RWPE2 (cell line): ENCODE measurements at places on chromosomes 13 and 19.

GRCh38 chr19:29942404-29943261 is 594 bp downstream of the URI1 start:
- no peak for DNase-seq

GRCh38 chr19:49677231-49677900 is at the start of gene PRMT1:
Gene PRMT1 (plus strand): TSS chr19:49677271. CDS start chr19:49677281, 10 bp downstream.
- peak; percentile 42 for DNase-seq

DNA sequence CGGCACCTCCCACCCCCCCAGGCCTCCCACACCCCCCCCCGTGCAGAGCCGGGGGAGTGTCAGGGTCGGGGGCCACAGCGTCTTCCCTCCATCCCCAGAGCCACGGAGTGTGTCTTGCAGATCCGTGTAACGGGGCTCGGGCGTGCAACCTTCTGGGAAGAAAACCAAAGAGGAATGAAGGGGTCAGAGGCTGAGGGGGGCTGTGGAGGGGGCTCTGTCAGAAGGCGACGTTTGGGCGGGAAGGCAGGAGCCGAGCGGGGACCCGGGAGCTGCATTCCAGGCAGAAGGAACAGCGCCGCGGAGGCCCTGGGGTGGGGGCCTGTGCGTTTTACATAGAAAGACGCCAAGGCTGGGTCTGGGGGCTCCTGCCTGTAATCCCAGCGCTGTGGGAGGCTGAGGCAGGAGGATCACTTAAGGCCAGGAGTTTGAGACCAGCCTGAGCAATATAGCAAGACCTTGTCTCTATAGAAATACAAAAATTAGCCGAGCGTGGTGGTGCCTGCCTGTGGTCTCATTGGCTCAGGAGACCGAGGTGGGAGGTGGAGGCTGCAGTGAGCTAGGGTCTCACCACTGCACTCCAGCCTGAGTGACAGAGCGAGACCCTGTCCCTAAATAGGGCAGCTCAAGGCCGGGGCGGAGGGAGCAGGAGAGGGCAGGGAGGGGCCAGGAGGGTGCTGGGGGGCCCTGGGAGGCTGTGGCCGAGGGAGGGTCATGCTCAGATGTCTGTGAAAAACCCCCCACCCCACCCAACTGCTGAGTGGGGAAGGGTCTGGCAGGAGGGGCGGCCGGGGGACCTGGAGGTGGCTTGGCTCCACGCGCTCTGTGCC is 27.8 kb downstream of the ARID3A start:
- DNase-seq = no peak

DNA sequence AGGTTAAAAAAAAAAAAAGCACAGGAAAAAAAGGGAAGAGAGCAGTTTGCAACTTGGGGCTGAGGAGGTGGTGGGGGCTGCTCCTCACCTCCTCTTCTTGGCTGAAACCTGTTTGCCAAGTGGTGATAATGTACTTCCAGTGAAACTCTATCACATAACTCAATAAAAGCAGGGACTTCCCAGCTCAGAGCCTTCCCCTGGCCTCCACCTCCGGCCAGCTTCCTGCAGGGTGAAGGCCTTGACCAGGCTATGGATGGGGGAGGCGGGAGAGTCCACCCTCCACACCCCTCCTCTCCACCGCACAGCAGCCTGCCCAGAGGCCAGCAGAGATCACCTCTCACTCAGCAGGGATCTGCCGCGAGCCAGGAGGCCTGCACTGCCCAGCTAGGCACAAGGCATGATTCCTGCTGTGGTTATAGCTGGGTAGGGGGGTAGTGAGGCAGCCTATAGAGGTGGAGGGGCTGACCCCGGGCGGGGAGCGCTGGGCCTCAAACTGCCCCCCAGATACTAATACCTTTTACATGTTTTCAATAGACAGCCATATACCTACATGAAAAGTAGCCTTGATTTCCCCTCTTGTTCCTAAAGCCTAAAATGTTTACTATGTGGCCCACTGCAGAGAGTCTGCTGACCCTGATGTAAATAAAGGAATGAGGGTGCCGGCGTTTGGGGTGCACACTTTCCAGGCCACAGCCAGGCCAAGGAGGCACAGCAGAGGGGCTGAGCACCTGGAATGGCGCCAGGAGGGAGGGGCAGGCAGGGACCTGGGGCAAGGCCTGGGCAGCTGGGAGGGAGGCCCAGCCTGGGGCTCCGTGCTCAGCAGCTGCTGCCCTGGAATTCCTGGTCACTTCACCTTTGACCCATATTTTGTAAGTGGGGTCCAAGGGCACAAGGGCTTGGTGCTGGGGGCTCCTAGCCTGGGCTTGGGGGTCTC is 10.3 kb downstream of the ZNF787 start:
- DNase-seq = no peak

DNA sequence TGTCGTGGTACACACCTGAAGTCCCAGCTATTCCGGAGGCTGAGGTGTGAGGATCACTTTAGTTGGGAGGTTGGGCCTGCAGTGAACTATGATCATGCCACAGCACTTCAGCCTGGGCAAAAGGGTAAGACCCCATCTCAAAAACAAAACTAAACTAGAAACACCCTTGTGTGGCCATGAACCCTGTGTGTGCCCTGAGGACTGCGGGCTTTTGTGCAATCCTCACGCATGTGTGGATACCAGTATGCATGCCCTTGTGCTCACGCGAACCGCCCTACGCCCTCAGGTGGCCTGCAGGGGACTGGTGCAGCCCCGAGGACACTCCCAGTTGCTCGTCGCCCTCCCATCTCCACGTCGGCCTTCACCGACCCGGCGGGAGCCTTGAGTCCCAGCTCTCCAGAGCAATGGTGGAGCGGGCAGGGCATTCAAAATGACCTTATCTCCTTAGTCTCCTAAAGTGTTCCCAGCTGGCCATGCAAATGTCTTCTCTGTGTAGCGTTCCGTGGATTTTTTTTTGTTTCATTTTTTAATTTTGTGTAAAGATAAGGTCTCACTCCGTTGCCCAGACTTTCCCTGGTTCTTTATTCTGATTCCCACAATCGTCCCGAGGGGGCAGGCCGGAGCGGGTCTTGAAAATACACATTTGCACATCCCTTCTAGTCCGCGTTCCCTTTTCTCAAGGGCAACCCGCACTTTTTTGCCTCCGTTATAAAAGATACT is 868 bp upstream of the EGLN2 start:
- DNase-seq = no peak

DNA sequence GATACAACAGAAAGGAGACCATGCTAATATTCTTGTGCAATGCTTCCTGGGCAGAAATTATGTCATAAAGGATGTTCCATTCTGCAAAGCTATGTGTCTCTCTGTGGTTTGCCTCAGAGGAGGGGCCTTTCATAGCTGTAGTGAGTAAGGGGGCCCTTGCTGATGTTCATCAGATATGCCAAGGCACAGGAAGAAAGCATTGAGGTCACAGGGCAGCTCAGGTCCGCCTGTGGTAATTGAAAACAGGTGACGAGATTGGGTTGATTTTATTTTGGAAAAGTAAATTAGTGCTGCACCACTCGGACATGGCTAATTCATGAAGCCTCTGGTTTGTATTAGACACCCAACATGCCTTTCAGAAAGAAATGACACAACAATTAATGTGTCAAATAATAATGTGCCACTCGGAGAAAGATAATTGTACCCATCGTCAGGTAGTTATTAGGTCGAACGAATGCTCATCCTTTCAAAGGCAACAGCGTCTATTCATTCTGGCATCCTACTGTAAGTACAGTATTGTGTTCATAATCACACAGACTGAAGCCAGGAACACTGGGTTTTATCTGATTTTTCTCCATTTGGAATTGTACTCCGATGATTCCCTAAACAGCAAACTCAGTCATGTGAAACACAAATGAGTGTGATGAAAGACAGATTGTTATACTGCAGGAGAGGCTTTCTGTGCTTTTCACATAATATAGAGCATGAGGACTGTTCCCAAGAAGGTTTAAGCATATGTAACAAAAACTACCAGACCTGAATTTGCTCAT is 421.6 kb upstream of the KLF12 start:
- DNase-seq = no peak

- no peak for DNase-seq
These were observed 24.0 kb upstream of the SCEL start for GRCh38 chr13:77511552-77511951.

DNA sequence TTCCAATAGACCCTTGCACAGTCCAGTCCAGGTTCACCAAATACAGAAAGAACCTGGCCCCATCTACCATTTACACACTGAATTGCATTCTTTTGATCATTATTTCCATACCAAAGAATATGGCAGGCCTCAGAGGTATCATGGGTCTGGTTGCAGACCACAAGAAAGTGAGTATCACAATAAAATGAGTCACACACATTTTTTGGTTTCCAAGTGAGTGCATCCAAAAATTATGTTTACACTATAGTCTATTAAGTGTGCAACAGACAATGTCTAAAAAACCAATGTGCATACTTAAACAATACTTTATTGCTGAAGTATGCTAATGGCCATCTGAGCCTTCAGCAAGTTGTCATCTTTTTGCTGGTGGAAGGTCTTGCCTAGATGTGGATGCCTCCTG is 105.3 kb downstream of the SPACA7 start:
- DNase-seq = no peak

GRCh38 chr13:41639237-41639904 is 182.0 kb downstream of the RGCC start:
- no peak for DNase-seq

- no peak for DNase-seq
These were observed 136.9 kb upstream of the SPRY2 start for GRCh38 chr13:80477661-80478443.

DNA sequence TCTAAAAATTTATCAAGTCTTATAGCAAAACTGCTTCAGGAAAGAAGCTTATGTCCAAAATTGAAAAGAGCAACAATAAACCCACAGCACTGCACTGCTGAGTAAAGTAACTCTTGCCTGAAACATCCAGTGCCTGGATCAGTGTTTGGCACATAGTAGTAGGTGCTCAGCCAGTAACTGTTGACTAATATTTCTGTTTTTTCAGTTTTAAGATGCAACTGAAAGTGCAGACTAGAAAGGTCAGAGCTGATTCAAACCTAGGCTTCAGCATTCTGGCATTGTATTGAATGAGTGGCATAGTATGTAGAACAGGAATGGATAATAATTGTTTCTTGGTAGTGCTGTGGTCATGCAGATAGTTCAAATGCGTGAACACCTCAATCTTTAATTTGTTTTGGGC is 67.6 kb downstream of the UBL3 start:
- no peak for DNase-seq

DNA sequence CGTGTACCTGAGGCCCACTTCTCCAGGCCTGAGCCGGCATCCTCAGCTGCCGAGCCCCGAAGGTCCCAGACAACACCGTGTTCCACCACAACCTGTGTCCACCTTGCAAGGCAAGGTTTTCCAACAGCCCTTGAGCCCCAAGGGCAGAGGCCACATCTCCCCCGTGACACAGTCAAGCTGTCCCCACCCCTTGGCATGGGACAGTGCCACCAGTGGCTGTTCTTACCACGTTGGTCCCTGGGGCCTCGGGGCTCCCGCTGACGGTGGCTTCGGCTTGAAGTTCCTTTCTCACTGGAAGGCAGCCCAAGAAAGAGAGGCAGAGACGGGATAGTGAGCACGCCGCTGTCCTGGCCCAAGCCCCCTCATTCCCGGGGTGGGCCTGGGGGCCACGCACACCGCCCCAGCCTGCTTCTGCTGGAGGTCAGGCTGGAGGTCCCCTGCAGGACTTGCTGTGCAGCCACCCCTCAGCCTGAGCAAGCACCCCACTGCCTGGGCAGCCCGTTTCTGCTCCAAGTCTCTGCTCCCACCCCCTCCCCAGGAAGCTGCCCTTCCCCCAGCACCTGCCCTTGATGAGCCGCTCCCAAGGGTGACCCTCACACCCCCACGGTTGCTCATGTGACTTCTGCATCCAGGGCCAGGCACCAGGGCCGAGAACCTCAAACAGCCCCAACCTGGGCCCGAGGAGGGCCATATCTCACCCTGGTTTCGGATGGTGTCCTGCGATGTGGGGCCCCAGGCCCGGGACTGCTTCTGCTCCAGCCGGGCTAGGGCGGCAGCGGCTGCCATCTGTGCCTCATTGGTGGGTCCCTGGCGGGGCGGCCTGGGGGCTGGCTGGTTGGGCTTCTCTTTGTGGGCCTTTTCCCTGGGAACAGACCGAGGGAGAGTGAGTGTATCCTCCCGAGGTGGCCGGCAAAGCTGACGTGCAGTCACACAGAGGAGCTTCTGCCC is 4.1 kb downstream of the UBXN6 start:
- no peak for DNase-seq

DNA sequence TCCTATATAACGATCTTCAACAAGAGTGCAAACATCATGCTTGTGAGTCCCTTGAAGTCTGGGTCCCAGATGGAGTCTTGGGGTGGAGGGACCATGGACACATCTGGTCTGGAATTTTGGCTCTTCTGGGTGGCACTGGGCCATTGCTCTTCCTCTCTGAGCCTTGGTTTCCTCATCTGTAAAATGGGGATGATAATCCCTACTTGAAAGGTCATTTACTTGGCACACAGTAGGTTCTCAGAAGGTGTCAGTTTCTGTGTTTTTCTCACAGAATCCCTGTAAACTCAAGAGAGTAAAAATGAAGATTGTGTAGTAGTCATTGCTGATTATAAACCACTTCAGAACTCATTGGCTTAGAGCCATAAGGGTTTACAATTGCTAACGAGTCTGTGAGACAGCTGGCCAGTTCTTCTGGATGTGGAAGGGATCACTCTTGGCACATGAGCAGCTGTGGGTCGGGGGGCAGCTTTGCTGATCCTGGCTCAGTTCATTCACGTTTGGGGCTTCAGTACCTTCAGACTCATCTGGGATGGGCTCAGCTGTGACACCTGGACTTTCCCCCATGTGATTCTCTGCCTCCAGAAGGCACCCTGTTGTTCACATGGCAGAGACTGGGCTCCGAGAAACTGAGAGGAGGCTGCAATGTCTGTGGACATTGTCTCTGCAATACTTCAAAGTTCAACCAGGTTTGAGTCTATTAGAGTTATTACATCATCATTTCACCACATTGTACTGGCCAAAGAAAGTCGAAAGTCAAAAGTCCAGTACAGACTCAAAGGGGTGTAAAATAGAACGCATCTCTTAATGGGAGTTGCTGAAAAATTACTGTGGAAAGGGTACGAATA is 7.8 kb downstream of the CYP4F12 start:
- DNase-seq = no peak

GRCh38 chr13:30824651-30825050 is 81.4 kb upstream of the MEDAG start:
- DNase-seq = no peak

DNA sequence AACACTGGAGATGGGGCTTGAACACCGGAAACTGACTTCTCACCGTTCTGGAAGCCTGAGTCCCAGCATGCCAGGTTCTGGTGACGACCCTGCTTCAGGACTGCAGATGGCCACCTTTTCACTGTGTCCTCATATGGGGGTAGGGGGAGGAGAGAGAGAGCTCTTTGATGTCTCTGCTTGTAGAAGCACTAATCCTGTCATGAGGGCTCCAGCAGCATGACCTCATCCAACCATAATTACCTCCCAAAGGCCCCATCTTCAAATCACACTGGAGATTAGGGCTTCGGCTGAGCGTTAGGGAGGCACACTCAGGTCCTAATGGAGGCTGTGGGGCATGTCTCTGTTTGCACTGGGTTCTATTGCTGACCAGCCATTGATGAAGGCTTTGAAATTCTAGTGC is 255.3 kb downstream of the TEX29 start:
- no peak for DNase-seq
